ENCODE measurements at places on chromosomes 1 and 21.

DNA sequence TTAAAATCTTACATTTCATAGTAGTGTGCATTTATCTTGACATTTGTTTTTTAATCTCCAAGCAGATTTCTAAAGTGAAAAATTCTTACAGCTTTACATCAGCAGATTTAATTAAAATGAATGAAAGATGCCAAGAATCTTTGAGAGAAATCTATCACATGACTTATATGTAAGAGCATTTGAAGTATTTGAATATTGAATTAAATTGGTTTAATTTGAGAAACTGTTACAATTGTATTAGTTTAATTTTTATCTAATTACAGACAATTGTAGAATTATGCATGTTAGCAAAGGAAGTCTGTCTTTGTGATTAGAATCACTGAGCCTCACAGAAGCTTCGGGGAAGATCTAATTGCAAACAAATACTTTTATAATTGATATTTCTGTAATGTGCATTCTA is 52.2 kb downstream of the ASB17 start:
- no peak for DNase-seq

DNA sequence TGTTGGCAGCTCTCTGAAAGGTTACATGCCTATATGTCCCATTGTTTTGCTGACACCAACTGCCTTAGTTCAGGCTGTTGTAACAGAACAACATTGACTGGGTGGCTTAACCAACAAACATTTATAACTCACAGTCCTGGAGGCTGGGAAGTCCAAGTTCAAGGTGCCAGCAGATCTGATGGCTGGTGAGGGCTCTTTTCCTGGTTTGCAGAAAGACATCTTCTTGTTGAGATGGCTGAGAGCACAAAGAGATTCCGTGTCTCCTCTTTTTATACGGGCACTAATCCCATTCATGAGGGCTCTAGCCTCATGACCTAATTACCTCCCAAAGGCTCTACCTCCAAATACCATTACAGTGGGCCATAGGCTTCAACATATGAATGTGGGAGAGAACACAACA is 10.2 kb upstream of the STMN1 start:
- no peak for DNase-seq

- DNase-seq, result no peak
Observed at GRCh38 chr1:162070094-162070748, 730 bp downstream of the NOS1AP start.

DNA sequence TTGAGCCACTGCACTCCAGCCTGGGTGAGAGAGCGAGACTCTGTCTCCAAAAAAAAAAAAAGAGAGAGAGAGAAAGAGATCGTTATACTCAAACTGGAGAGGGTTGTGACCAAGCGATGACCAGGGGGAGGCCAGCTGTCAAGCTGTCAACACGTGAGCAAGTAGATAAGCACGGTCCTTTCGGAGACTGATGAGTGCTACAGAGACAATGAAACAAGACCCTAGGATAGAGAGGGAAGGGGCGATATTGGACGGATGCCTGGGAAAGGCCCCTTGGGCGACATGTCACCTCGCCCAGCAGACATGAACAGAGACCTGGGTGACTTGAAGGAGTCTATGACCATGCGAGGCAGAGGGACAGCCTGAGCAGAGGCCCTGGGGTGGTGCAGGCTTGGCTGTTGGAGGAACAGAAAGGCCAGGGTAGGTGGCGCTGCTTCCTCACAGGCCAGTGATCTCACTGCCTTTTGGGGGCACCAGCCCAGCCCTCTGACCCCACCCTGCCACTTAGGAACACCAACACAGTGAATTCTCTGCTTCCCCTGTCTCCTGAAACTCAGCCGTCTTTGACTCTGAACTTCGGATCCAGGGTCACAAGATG is 100.8 kb upstream of the IFFO2 start:
- DNase-seq, result no peak

GRCh38 chr1:150173141-150173585 is 23.4 kb downstream of the PLEKHO1 start:
- DNase-seq, result no peak
